ENCODE measurements at places on chromosomes 2 and 18.

- no peak for DNase-seq
Observed at GRCh38 chr2:144582651-144583380, 62.9 kb upstream of the ZEB2 start.

DNA sequence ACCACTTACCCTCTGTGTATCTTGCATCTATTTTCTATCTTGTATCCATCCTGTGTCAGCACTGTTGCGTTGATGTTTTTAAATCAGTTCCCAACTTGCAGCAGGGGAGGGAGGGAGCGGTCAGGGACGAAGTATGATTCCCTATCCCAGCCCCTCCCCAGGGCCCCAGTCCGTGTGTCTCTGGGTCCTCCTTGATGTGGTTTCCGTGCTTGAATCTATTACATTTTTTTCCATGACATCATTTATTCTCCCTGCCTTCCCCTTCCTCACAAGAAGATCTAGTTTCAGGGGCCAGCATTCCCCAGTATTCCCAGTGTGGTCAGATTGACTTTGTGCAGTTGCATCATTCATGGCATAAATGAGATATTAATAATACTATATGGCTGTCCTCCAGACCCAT lies 479.3 kb downstream of the PTPRM start:
- DNase-seq = no peak

- DNase-seq = no peak
Observed at GRCh38 chr2:45287045-45287444, 277.8 kb upstream of the SIX2 start.

GRCh38 chr2:151860210-151860609 lies 32.0 kb upstream of the ARL5A start:
- DNase-seq = no peak

DNA sequence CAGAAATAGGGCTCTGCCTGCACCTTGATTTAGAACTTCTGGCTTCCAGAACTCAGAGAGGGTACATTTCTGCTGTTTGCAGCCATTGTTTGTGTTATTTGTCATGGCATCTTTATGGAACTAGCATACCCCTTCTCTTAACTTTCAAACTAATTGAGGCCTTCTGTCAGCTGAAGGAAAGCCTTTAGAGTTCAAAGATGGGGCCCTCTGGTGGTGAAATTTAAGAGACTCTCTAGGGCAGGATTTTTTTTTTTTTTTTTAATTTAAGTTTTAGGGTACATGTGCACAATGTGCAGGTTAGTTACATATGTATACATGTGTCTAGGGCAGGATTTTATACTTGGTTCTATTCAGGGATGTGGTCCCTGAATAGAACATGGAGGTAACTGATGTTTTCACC lies 260.6 kb upstream of the LINC00305 start:
- no peak for DNase-seq

DNA sequence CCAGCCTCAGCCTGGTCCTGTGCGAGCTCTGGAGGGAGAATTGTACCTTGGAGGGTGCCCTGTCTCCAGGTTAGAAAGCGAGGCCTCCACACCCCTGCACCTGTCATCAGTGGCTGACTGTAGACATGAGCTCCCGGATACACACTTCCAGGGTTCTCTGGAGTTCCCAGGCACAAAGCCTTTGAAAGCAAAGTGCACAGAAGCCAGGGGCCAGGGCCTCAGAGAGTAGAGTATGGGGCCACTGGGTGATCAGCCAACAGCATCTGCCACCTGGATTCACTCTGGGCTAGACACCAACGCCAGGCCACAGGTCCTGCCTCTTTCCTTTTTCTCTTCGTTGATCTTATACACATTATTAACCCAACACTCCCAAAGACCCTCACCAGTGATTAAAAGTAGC lies 239.4 kb upstream of the HDAC4 start:
- DNase-seq = no peak

- no peak for DNase-seq
Observed at GRCh38 chr2:172704072-172704936, 31.3 kb upstream of the RAPGEF4 start.

GRCh38 chr2:237486819-237487448 lies at the start of gene MLPH:
Gene MLPH (plus strand): TSS chr2:237487251. CDS start chr2:237493427, 6,176 bp downstream.
- no peak for DNase-seq

- peak; percentile 10 for DNase-seq
Observed at GRCh38 chr2:240921995-240922244, 15.8 kb downstream of the CROCC2 start.

GRCh38 chr18:195651-196050 lies 37.3 kb downstream of the USP14 start:
- no peak for DNase-seq

GRCh38 chr18:70234667-70235459 lies 29.4 kb upstream of the RTTN start:
- no peak for DNase-seq

GRCh38 chr2:99970292-99970868 lies 172.0 kb downstream of the AFF3 start:
- DNase-seq = no peak

- no peak for DNase-seq
Observed at GRCh38 chr2:156396126-156396525, 40.1 kb upstream of the GPD2 start.

DNA sequence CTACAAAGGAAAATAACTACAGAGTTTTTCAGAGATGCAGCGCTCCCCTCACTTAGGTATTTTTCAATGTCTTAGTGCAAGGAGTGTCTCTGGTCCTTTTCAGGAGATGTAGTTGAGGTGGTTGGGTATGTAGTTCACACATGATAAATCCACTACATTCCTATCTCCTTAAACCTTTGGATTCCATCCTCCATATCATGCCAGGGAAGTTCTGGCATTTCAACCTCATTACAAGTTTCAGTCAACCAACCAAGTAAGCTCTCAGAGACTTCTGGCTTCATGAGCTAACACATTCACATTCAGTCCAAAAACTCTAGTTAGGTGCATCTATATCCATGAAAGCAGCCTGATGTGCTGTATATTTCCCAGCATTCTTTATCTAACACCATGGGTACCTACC lies 47.3 kb downstream of the MAP3K20 start:
- DNase-seq = no peak

- no peak for DNase-seq
Observed at GRCh38 chr2:136407117-136407951, 289.4 kb upstream of the CXCR4 start.

GRCh38 chr18:42925036-42925435 lies 190.4 kb downstream of the RIT2 start:
- DNase-seq = no peak

DNA sequence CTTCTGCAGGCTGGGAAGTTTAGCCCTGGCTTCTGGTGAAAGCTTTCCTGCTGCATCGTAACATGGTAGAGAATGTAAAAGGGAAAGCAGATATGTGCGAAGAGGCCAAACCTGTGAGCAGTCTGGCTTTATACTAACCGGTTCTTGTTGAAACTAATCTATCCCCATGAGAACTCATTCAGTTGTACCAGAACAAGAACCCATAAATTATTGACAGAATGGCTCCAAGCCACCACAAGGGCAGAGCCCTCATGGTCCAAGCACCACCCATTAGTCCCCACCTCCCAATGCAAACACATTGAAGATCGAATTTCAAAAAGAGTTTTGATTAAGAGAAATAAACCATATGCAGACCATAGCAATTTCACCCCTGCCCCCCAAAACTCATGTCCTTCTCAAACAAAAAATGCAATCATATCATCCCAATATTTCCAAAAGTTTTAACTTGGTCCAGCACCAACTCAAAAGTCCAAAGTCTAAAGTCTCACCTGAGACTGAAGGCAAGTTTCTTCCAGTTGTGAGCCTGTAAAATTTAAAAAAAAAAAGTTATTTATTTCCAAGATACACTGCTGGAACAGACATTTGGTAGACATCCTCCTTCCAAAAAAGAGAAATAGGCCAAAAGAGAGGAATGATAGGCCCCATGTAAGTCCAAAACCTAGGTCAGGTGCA lies 318.9 kb downstream of the CNTNAP5 start:
- DNase-seq = no peak

GRCh38 chr18:3603421-3604234 lies 153.7 kb downstream of the TGIF1 start:
- DNase-seq = peak; percentile 44

DNA sequence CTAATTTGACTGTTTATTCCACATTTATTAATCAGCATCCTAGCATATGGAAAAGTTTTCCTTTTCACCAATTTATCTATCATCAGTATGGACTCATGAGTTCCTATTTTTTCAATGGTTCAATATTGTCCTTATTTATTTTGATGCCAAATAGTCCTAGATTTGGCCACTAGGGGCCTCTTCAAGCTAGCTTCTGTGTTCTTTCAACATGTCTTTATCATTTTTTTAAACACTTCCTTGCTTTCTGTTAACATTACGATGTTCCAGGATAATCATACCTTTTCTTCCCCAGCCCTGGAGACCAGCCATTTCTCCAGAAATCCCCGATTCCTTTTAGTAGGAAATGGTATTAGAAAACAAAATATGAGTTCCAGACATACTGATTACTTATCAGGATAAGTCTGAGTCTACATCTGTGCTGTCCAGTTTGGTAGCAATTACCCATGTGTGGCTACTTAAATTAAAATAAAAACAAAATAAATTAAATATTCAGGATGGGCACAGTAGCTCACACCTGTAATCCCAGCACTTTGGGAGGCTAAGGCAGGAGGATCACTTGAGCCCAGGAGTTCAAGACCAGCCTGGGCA lies 70.6 kb downstream of the RPE start:
- no peak for DNase-seq

- no peak for DNase-seq
Observed at GRCh38 chr18:59263661-59264060, 9.6 kb downstream of the RAX start.

DNA sequence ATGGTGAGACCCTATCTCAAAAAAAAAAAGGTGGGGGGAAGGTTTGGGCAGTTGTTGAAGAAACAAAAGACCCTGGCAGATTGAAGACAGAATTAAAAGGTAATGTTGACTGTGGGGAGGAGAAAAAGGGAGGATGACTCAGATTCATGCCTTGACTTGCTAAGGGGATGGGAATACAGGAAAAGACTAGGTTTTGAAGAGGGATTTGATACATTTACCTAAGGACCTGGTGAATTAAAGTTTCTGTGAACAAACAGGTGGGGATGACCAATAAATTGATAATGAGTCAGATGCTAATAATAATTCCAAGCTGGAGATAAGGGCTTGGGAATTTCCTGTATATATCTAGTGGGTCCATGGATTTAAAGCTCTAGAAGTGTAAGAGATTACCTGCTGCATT lies 27.6 kb downstream of the TTR start:
- no peak for DNase-seq

- DNase-seq = no peak
Observed at GRCh38 chr2:144718376-144718775, 198.5 kb upstream of the ZEB2 start.

- DNase-seq = no peak
Observed at GRCh38 chr2:20450201-20450999, 3.5 kb downstream of the RHOB start.

DNA sequence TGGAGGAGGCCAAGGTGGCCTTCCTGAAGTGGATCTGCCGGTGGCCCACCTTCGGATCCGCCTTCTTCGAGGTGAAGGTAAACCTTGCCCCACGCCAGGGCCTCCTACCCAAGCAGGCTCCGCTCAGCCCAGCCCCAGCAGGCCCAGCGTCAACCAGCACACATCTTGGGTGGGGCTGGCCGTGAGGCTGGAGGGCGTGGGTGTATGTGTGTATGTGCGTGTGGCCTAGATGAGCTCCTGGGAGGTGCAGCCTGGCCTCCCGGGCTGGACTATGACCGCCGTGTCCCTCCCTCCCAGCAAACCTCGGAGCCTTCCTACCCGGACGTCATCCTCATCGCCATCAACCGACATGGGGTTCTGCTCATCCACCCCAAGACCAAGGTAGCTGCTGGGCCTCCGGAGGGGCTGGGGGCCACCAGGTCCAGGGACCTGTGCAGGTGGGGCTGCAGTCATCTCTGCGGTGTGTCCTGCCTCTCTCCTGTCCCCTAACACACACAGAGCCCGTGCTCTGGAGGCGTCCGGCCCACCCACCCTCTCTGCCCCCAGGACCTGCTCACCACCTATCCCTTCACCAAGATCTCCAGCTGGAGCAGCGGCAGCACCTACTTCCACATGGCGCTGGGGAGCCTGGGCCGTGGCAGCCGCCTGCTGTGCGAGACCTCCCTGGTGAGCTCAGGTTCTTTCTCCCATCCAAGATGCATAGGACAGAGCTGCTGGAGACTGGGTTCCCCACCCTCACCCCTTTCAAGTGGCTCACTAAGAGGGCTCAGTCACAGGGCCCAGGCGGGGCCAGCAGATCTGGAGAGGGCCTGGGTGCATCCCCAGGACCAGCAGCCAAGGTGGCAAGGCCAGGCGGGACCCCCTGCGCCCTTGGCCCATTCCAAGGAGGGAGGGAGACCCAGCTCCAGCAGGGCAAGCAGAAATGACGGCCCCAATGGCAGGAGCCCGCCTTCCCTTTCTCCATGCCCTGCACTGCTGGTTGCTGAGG lies 9.4 kb upstream of the GPR17 start:
- DNase-seq = no peak

DNA sequence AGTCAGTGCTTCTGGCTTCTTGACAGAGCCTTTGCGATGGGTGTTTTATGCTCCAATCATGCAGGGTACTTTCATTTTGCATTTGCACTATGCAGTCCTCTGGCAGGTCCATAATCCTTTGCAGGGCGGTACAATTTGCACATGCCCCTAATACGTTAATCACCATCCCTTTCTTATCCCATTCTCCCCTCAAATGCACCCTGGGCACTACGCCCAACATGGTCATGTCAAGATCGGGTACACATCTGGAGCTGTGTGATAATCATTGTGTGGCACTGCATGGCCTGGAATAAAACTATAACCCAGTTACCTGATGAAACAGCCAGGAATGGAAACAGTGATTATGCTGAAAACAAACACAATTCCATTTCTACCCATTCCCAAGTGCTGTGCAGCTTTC lies 27.7 kb downstream of the LOXHD1 start:
- DNase-seq = no peak

GRCh38 chr2:239928391-239929350 lies 96.5 kb downstream of the NDUFA10 start:
- peak; percentile 14 for DNase-seq

- no peak for DNase-seq
Observed at GRCh38 chr2:144249035-144249637, 270.8 kb downstream of the ZEB2 start.

GRCh38 chr18:58578321-58578720 lies 50.6 kb downstream of the ALPK2 start:
- DNase-seq = no peak

DNA sequence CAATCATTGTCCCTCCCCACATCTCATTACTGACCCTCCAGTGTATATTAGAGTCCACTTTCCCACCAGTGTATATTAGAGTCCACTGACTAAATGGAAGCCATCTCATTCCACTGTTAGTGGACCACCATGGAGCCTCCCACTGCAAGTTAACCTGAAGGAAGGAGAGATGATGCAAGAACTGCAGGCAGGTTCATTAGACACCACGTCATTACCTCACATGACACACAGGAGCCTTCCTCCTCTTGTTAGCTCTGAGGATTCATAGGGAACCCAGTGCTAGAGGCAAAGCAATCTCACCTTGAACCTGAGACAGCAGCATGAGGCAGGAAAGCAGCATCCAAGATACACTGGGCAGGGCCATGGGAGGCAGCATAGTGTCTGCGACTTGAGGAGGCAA lies 523 bp downstream of the REG3A start:
- DNase-seq = no peak

DNA sequence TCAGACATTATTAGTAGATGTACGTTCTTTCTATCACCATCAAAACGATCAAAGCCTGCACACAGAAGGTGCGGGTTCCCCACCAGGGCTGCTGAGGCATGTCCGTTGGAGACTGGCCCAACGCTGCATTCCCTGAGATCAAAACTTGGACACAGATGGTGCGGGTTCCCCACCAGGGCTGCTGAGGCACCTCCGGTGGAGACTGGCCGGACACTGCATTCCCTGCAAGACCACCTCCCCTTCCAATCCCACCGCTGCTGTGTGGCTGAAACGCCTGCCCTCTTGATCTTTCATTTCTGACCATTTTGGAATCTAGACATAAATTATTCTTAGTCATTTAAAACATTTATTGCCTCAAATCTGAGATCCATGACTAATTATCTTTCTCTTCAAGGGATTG lies 254.2 kb upstream of the SALL3 start:
- no peak for DNase-seq

All from activated T-cell treated with anti-CD3 and anti-CD28 coated beads, Interleukin-2, amount 50 U/mL, for 48 hours (primary cell).